Activated CD4-positive, alpha-beta T cell treated with anti-CD3 and anti-CD28 coated beads, Interleukin-2, amount 10 ng/mL, durations not matched to agents 7 days and 5 days (primary cell): ENCODE measurements at places on chromosomes 7 and 10. TPM values are rescaled to one million over a fixed set of nuclear protein-coding genes. Genes with fewer than 3 reads are reported as not detected.

- no peak overlapping the region for H3K27ac ChIP-seq
- no peaks in the 10 kb centered on the region for H3K27me3 ChIP-seq
- H3K36me3 ChIP-seq, result no peaks in the 10 kb centered on the region
- DNase-seq, result no peak
Measured at GRCh38 chr10:12327074-12327473, 22.3 kb upstream of the CAMK1D start.

GRCh38 chr7:64875258-64875657 is 27.8 kb upstream of the ZNF273 start:
- no peak overlapping the region for H3K4me3 ChIP-seq
- H3K36me3 ChIP-seq, result no peaks in the 10 kb centered on the region
- no peak overlapping the region for H3K27ac ChIP-seq
- DNase-seq, result no peak
- no peaks in the 10 kb centered on the region for H3K27me3 ChIP-seq
- H3K4me1 ChIP-seq, result peaks cover 9% of the 10 kb centered on the region

TES gene
- 139 TPM for total RNA-seq

DNA sequence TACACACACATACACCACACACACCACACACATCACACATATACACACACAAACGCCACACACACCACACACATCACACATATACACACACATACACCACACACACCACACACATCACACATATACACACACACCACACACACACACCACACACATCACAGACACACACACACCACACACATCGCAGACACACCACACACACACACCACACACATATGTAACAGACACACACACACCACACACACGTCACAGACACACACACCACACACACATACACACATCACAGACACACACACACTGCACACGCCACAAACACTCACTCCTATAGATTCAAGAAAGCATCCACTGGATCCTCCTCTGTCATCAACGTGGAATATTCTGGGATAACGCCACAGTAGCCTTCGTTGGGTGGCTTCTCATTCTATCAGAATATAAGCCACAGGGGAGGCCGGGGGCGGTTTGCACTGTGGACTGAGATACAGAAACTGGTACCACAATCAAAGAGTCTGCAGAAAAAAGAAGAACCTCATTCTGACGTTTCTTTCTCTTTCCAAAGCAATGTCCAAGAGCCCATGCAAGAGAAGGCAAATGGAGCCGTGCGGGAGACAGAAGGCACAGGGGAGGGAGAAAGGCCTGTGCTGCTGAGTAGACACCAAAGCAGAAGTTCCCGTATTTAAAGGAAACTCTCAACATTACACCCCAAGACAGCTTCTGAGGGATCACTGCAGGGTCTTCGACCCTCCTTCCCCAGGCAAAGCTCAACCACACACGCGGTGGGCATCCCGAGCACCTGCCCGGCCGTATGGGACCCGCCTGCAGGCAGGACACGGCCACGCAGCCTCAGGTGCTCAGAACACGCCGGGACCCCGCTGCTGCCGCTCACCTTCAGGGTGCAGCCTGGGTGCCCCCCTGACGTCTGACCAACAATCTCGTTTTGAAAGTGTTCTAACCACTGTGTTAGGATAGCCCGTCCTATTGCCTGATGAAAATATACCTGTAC is 321.2 kb downstream of the DNAJB6 start:
- H3K27ac ChIP-seq, result no peak overlapping the region
- no peak for DNase-seq
- H3K36me3 ChIP-seq, result no peaks in the 10 kb centered on the region
- H3K4me1 ChIP-seq, result peaks cover 11% of the 10 kb centered on the region
- H3K4me3 ChIP-seq, result no peak overlapping the region

- no peaks in the 10 kb centered on the region for H3K36me3 ChIP-seq
- no peak overlapping the region for H3K27ac ChIP-seq
- no peak overlapping the region for H3K4me3 ChIP-seq
- H3K4me1 ChIP-seq, result no peaks in the 10 kb centered on the region
- DNase-seq, result no peak
- H3K27me3 ChIP-seq, result no peaks in the 10 kb centered on the region
Measured at GRCh38 chr10:131702531-131703356, 198.1 kb upstream of the PPP2R2D start.

GRCh38 chr10:61986382-61986781 is 84.9 kb downstream of the ARID5B start:
- peak overlapping the region; percentile 95 for H3K27ac ChIP-seq
- no peak for DNase-seq
- H3K27me3 ChIP-seq, result no peaks in the 10 kb centered on the region
- H3K36me3 ChIP-seq, result peaks cover 64% of the 10 kb centered on the region
- H3K4me3 ChIP-seq, result no peak overlapping the region

GRCh38 chr7:99143521-99143852 is 421 bp downstream of the SMURF1 start:
- peaks cover 43% of the 10 kb centered on the region for H3K4me1 ChIP-seq
- no peak for DNase-seq
- peak overlapping the region; percentile 79 for H3K4me3 ChIP-seq
- H3K27me3 ChIP-seq, result peaks cover 3% of the 10 kb centered on the region
- peaks cover 6% of the 10 kb centered on the region for H3K36me3 ChIP-seq

GRCh38 chr10:25177754-25178135 is 2.9 kb downstream of the GPR158 start:
- no peak overlapping the region for H3K4me3 ChIP-seq
- H3K4me1 ChIP-seq, result peaks cover 5% of the 10 kb centered on the region
- H3K36me3 ChIP-seq, result peaks cover 6% of the 10 kb centered on the region
- peaks cover 48% of the 10 kb centered on the region for H3K27me3 ChIP-seq
- DNase-seq, result no peak
